ENCODE measurements at places on chromosomes 5 and 9. TPM values are rescaled to one million over a fixed set of nuclear protein-coding genes. Genes with fewer than 3 reads are reported as not detected.

Gene OBP2B
- total RNA-seq = not detected

Gene TEX48
- total RNA-seq = not detected

Gene SLCO4C1
- total RNA-seq = 0.14 TPM

Gene SPINK4
- total RNA-seq = not detected

Gene SLC25A2
- total RNA-seq = 0.09 TPM

Gene ANKRD34B
- total RNA-seq = not detected

Gene GMCL2
- not detected for total RNA-seq

Gene SAPCD2
- 36.3 TPM for total RNA-seq

Data from dermis blood vessel endothelial cell (primary cell).